ENCODE measurements at places on chromosomes 7 and 10.
A peak's percentile ranks its signal among the peaks of the same experiment; 100 is the strongest.

GRCh38 chr7:88020953-88021665 lies 87.1 kb downstream of the ADAM22 start:
- H3K27ac ChIP-seq: no peak overlapping the region
- H3K4me1 ChIP-seq: no peaks in the 10 kb centered on the region
- no peaks in the 10 kb centered on the region for H3K27me3 ChIP-seq
- no peak for DNase-seq

GRCh38 chr10:52541006-52541473 lies 227.0 kb downstream of the DKK1 start:
- DNase-seq: no peak
- H3K36me3 ChIP-seq: no peaks in the 10 kb centered on the region
- no peaks in the 10 kb centered on the region for H3K4me1 ChIP-seq
- H3K27ac ChIP-seq: no peak overlapping the region

DNA sequence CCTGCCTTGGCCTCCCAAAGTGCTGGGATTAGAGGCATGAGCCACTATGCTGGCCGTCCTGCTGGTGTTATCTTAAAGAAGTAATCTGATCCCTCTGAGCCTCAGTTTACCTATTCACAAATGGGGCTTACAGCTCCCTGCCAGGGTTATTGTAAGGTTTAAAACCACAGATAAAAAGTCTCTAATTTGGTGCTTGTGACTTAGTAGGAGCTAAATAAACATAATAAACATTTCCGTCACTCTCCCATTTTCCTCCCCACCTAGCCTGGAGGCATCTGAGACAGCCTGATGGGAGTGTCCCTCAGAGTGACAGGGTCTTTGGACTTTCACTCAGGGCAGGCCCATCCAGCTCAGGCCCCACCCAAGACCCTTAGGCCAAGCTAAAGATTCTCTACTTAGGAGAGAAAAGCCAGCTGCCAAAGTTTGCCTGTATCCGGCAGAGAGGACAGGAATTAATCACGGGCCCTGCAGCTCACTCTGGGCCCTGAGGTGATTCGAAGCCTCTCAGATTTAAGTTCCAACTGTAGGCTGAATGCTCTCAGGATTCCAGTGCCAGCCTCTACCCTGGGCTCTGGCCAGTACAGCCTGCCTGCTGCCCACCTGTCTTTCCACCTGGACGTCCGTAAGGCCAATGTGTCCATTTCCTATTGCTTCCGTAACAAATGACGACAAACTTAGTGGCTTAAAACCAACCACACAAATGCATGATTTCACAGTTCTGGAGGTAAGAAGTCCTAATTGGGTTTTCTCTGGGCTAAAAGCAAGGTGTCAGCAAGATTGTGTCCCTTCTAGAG lies 21.8 kb upstream of the DUSP5 start:
- no peaks in the 10 kb centered on the region for H3K27me3 ChIP-seq
- DNase-seq: no peak
- no peaks in the 10 kb centered on the region for H3K4me1 ChIP-seq
- no peak overlapping the region for H3K27ac ChIP-seq

DNA sequence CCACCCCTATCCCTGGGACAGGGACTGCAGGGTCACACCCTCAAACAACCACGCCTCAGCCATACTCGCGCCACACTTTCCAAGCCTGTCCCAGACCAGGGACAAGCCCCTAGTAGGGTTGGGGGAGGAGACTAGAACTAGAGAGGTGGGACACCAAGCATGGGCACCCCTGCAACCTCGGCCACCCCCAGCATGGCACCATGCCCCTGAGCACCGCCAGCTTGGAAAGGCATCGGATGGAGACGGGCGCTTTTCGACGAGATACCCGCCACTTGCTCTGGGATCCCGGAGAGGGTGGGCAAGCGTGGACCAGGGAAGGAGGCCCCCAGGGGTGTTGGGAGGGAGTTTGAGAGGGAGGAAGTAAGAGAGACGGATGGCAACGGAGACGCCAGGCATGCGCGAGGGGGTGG lies 13.1 kb upstream of the KMT2E start:
- peaks cover 12% of the 10 kb centered on the region for H3K4me1 ChIP-seq
- H3K4me3 ChIP-seq: no peak overlapping the region
- H3K36me3 ChIP-seq: peaks cover 61% of the 10 kb centered on the region

GRCh38 chr7:156496865-156497264 lies 143.7 kb upstream of the RNF32 start:
- H3K36me3 ChIP-seq: no peaks in the 10 kb centered on the region
- peaks cover 38% of the 10 kb centered on the region for H3K27me3 ChIP-seq
- H3K27ac ChIP-seq: no peak overlapping the region
- no peak for DNase-seq
- H3K4me1 ChIP-seq: no peaks in the 10 kb centered on the region

DNA sequence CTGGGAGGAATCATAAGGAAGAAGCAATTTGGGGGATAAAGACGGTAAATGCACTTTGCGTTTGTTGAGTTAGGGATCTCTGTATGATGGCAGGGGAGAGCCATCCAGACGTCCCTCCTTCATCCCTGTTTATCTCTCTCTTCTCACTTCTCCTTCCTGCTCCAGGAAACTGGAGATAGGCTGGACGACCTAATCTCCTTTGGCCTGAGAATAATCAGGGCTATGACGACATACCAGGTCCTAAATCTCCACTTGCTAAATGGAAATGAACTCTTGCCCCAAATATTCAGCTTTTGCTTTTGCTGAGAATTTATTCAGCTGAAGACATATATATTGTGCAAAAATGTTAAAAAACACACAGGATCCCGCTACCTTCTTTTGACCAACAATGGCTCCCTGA lies 182.9 kb upstream of the INHBA start:
- no peak for DNase-seq
- H3K27ac ChIP-seq: no peak overlapping the region
- H3K36me3 ChIP-seq: no peaks in the 10 kb centered on the region
- H3K4me1 ChIP-seq: no peaks in the 10 kb centered on the region
- peaks cover under 1% of the 10 kb centered on the region for H3K27me3 ChIP-seq
- H3K4me3 ChIP-seq: no peak overlapping the region

DNA sequence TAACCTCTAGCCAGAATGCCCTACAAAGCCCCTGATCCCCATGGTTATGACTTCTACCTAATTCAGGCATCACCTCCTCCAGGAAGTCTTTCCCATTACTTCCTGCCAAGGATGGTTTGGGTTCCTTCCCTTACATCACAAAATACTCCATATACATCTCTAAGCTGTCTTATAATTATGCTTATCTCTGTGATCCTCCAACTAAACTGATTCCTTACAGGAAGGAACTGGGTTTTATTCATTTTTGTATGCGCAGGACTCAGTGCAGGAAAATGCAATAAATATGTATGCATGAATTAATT lies 41.3 kb downstream of the PIP4K2A start:
- H3K27ac ChIP-seq: peak overlapping the region; percentile 65
- DNase-seq: no peak
- peaks cover 61% of the 10 kb centered on the region for H3K4me1 ChIP-seq
- no peak overlapping the region for H3K4me3 ChIP-seq
- peaks cover 12% of the 10 kb centered on the region for H3K36me3 ChIP-seq

GRCh38 chr10:16788125-16788524 lies 29.1 kb downstream of the RSU1 start:
- no peak overlapping the region for H3K27ac ChIP-seq
- H3K36me3 ChIP-seq: no peaks in the 10 kb centered on the region
- H3K4me1 ChIP-seq: no peaks in the 10 kb centered on the region

GRCh38 chr7:156180451-156181229 lies 368.4 kb upstream of the SHH start:
- H3K4me1 ChIP-seq: no peaks in the 10 kb centered on the region
- no peak for DNase-seq
- no peaks in the 10 kb centered on the region for H3K36me3 ChIP-seq
- H3K27ac ChIP-seq: no peak overlapping the region
- no peak overlapping the region for H3K4me3 ChIP-seq

All from K562 (cell line).